ENCODE measurements at places on chromosomes 16 and 17.

- no peak for DNase-seq
These were observed 619.5 kb upstream of the CDH5 start for GRCh38 chr16:65746941-65747340.

DNA sequence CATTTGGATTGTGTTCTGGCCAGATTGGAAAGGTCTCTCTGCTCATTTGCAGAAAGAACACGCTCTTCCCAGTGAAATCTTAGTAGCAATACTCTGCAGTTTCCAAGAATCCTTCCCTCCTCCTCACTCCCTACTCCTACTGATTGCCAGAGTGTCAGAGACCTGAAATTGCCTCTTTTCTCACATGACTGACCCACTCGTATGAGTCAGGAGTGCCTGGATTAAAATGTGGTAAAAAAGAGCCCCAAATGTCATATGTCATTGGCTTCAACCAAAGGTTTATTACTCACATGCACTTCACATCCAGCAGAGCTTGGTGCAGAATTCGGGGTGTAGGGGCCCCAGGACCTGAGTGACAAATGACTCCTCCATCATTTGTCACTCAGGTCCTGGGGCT, 39.7 kb upstream of the IRX3 start:
- DNase-seq: no peak

GRCh38 chr16:984121-984694, 2.6 kb downstream of the SOX8 start:
- DNase-seq: no peak

- DNase-seq: no peak
These were observed 10.4 kb downstream of the SLC25A10 start for GRCh38 chr17:81722184-81723120.

DNA sequence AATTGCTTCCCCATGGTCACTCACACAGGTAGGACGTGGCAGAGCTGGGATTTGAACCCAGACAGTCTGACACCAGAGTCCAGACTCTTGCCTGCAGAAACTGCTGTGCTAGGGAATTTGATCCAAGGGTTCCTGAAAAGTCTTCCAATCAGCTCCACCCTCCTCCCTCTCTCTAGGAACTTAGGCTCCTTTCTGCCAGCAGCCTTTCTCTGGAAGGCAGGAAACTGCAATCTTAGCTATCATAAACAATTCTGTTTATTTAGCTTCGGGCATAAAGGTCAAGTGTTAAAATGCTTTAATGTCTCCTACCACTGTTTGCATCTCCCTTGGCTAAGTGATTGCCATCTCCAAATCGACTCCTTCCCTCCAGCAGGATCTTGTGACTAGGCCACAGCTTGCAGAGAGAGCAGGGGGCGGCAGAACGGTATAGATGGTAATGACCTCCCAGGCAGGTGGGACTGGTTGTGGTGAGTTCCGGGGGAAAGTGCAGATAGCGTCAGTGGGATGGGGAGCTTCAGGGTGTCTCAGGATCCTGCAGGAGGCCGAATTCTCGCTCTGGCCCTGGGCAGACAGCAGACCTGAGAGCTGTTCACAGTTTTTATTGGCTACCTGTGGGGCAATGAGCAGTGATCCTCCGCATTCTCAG, 882.4 kb upstream of the EEF2KMT start:
- no peak for DNase-seq

GRCh38 chr16:20791923-20792612, 14.2 kb downstream of the ERI2 start:
- DNase-seq: no peak

DNA sequence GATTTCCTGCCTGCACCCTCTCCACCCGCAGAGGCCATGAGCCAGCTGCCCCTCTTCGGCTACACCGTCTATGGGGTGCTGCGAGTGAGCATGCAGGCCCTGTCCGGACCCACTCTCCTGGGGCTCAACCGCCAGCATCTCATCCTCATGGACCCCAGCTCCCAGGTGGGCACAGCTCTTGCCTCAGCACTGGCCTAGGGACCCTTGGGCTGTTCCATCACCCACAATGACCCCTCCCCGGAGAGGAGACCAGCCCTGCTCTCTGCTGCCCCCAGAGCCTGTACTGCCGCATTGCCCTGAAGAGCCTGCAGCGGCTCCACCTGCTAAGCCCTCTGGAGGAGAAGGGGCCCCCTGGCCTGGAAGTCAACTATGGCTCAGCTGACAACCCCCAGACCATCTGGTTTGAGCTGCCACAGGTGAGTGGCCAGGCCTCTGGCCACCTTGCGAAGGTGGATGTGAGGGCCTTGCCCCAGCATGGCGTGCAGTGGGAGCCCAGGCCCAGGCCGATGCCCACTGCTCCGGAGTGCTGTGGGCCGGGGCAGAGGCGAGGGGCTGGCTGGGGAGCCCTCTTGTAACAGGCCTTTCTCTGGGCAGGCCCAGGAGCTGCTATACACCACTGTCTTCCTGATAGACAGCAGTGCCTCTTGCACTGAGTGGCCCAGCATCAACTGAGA, 7.3 kb upstream of the SMIM5 start:
- DNase-seq: no peak

DNA sequence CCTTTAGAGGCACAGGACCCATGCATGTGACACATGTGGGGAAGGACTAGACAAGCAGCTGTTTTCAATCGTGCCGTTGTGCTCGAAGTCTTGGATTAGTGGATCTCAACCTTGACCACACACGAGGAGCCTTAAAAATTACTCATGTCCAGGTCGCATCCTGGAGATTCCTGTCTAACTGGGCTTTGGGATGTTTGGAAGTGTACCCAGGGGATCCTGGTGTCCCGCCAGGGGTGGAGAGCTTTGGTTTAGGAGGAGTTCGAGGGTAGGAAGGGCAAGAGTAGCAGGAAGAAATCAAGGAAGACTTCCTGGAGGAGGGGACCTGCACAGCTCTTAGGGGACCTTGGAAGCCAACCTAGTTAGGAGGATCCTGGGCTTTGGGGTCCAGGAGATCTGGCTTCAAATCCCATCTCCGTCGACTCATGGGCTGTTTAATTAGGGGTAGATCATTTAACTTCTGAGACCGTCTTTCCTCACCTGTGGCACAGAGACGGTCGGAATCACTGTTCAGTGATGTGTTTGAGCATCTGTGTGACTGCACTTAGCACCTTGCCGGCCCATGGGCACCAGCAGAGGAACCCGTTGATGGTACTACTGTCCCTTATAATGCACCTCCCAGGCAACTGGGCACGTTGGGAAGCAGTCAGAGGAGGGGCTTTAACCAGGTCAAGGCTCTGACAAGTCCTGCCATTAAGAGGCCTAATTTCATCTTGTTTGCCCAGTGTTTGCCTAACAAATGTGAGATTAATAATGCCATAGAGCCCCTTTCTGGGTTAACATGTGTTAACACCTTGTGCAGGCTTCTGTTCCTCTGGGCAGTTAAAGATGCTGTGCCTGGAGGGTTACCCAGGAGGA, 102.0 kb upstream of the PLCG2 start:
- DNase-seq: no peak

DNA sequence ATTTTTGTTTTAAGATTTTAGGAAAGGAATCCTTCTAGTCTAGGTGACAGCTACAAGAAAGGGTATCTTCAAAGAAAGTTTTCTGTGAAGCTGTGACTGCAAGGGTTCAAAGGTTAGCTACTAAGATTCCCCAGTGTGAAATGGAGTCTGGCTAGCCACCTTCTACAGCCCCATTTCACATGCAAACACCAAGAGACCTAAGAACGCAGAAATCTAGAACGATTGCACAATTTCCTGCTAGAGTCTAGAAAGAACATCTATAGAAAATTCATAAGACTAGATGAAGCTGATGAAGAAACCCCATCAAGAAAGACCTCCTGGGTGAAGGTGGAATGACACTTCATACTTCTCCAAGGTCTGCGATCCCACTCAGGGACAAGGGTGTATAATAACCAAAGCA, 77.1 kb downstream of the STX8 start:
- DNase-seq: no peak

- no peak for DNase-seq
These were observed 9.9 kb upstream of the ADGRG1 start for GRCh38 chr16:57618296-57619132.

- no peak for DNase-seq
These were observed 23.7 kb upstream of the DRG2 start for GRCh38 chr17:18064053-18064452.

GRCh38 chr17:78882540-78883088, 20.4 kb downstream of the CEP295NL start:
- no peak for DNase-seq

DNA sequence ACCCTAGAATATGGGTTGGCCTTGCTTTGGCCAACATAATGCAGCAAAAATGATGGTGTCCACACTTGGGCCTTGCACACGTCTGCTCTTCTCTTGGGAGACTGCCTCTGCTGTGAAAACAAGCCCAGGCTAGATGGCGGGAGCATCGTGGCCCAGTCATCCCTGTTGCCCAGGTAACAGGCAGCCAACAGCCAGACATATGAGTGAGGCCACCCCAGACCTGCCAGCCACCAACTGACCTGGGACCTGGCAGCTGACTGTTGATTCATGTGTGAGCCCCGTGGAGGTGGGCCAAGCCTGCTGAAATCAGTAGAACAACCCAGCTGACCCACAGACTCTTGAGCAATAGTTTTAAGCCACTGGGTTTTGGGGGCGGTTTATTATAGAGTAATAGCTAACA, 39.4 kb upstream of the CDH3 start:
- no peak for DNase-seq

DNA sequence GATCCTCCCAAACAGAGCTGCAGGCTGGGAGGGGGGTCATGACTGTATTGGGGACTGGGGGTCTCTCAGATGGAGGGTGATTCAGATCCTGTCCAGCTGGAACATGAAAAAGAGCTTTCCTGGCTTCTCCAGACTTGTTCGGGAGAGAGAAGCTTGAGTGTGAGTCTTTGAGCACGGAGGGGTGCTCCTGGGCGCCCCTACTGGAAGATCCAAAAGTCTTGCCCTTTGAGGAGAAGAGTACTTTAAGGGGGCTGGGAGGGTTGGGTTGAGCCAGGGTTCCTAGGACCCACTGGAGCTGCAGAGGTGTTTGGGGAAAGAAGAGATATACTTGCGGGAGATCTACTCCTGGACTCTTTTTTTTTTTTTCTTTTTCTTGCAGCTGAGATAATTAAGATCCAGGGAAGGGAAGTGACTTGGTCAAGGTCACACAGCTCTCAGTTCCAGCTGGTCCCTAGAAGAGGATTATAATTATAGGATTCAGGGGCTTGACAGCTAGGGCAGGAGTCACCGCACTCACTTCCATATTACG, 8.4 kb downstream of the RARA start:
- no peak for DNase-seq

GRCh38 chr17:68387435-68388218, 69.7 kb downstream of the WIPI1 start:
- no peak for DNase-seq

DNA sequence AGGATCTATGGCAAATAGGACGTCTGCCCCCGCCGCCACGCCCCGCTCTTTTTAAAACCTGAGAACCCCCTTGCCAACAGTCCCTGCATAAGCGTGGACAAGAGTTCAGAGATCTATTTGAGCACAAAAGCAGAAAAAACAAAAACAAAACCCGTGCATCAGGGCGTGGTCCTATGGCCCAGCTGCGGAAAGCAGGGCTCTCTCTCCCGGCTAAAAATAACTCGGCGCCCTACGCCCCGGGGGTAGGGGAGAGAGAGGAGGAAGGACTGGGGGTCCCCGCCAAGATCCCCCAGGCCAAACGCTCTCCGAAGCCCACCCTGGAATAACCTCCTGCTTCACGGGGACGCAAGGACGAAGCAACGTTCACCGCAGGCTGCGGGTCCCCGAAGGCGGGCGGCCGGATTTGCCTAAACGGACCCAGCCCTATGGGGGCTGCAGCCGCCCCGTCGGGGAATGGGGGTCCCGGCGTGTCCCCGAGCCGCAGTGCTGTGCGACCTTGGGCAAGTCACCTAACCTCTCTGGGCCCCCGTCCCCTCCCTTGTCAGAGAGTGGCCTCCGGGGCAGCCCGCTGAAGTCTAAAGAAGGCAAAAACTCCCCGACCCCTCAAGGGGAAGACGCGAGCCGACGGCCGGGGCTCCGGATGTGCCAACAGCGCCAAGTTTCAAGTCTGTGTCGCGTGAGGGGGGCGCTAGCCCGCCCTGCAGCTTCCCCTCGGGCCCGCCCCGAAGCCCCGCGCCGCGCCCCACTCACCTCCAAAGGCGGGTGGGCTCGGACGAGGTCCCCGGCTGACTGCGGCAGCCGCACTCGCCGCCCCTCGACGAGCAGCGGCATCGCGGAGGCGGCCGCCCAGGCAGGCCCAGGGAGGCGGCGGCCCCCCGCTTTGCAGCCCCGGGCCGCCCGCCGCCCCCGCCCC, 477 bp downstream of the NTAN1 start:
- no peak for DNase-seq

- DNase-seq: no peak
These were observed 5.3 kb downstream of the CMTM4 start for GRCh38 chr16:66691234-66691633.

GRCh38 chr16:61131447-61131846, 904.8 kb downstream of the CDH8 start:
- DNase-seq: no peak

DNA sequence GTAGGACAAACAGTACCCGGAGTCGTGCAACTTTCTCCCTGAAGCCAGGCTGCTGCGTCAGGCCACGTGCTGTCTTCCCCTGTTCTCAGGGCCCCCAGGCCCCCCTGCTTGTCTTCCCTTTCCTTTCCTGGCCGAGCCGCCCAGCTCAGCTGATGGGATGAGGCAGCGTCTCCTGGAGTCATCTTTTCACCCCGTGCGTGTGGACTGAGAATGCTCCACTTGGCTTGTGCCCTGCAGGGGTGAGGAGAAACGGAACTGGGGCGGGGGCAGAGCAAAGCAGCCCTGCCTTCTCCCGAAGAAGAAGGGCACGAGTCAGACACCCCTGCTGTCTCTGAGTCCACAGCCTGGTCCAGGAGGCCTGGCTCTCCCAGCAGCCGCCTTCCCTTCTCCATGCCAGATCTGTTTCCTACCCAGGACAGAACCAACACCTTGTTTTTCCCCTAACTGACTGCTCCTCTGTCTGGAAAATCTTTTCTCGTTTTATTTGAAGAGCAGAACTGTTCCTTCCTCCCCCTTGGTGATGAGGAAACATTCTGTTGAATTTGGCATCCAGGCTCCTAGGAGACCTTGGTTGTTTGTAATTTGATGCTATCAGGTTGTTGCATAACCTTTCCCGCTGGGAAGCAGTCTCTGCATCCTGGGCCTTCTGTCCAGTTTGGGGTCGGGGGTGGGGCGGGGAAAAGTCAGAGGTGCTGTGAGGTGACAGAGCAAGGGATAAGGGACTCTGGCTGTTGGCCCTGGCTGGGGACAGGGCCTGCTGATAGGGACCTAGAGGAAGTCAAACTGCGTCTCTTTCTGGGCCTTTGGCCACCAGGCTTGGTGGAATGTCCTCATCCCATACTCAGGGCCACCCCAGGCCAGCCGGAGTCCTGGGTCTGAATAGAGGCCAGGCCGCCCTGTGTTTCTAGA, 78.8 kb downstream of the WIPI1 start:
- no peak for DNase-seq

- no peak for DNase-seq
These were observed 95.3 kb downstream of the BMERB1 start for GRCh38 chr16:15529673-15530072.

- DNase-seq: no peak
These were observed 849.1 kb upstream of the RBFOX1 start for GRCh38 chr16:6483469-6484033.
